ENCODE measurements at places on chromosomes 1 and 21. TPM values are rescaled to one million over a fixed set of nuclear protein-coding genes. Genes with fewer than 3 reads are reported as not detected.

Gene CFHR1
- 0.07 TPM for total RNA-seq

Gene ADGRL4
- total RNA-seq, result 161 TPM

Gene NEK7
- 122 TPM for total RNA-seq

Gene TSACC
- total RNA-seq, result not detected

Gene KCNC4
- total RNA-seq, result 6.8 TPM

Gene GUK1
- 372 TPM for total RNA-seq

Gene APCS
- not detected for total RNA-seq

- DNase-seq, result peak; percentile 48
Observed at GRCh38 chr1:35047188-35047858, 15.6 kb upstream of the ZMYM6 start.

GRCh38 chr21:15031790-15032357, 32.9 kb downstream of the NRIP1 start:
- no peak for DNase-seq

DNA sequence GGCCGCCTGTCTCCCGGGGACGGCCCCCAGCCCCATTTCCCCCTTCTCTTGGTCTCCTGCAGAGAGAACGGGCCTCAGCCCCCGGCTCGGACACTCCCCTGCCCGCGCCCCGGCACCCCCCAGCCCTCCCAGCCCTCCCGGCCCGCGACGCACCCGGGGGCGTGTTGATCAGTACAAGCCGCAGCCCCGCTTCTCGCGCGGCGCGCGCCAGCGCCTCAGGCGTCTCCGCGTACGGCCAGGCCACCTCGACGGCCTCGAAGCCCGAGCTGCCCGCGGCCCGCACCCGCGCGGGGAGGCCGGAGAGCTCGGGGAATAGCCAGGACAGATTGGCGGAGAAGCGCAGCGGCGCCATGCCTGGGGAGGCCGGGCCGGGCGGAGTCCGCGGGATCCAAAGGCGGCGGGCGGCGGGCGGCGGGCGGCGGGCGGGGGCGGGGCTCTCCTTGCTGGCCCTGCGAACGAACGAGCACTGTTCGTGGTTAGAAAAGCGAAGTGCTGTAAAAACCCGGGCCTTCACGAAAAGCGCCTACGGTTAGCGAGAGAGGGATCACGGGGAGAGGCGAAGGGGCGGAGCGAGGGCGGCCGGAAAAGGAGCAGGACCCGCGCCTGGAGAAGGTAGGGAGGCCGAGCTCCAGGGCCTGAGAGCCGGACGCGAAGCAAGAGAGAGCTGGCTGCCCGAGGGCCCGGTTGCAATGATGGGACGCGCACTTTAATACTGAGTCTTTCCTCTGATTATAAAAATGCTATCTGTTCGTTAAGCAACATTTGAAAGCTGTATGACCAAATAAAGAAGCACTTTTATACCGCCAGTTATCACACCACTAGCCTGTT, at the start of gene HYI:
Gene HYI, minus strand, starts transcription at position 490 of the 828 bp plus-strand sequence. Its CDS starts 138 bp downstream, at position 352.
- peak; percentile 61 for DNase-seq

DNA sequence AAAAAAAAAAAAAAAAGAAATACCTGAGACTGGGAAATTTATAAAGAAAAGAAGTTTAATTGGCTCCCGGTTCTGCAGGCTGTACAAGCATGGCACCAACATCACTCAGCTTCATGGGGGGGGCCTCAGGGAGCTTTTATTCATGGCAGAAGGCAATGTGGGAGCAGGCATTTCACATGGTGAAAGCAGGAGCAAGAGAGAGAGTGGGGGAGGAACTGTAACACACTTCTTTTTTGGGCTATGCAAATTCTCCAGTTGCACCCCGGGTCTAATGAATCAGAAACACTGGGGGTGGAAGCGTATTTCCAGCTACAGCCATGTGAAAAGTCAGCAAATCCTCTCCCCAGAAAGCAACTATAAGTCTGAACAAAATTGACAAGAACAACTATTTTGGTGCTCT, 11.8 kb upstream of the SOD1 start:
- no peak for DNase-seq

- no peak for DNase-seq
Observed at GRCh38 chr1:44336668-44337067, 18.4 kb downstream of the ERI3 start.

DNA sequence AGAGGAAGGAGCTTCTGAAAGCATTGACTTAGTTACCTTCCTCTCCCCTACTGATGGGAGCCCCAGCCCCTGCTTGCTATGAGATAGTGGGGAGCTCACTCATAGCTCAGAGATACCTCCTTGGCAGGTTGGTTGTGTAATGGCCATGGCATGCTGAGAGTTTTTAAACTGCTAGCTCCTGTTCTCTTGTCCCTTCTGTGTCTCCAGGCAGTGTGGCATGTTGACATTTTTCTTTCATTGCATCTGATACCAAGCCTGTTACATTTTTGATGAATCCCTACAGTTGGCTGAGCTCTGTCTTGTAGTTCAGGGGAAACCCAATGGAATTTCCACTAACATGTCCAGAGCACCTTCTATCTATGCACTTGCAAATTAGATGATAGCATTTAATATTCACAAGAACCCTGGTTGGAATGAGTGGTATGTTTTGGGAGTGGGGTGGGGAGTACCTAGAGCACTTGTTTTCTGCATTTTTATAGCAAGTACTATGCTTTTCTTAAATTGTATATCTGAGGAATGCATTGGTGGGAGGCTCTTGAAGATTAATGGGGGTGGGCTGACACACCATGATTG, 39.1 kb upstream of the EFCAB14 start:
- DNase-seq, result no peak

DNA sequence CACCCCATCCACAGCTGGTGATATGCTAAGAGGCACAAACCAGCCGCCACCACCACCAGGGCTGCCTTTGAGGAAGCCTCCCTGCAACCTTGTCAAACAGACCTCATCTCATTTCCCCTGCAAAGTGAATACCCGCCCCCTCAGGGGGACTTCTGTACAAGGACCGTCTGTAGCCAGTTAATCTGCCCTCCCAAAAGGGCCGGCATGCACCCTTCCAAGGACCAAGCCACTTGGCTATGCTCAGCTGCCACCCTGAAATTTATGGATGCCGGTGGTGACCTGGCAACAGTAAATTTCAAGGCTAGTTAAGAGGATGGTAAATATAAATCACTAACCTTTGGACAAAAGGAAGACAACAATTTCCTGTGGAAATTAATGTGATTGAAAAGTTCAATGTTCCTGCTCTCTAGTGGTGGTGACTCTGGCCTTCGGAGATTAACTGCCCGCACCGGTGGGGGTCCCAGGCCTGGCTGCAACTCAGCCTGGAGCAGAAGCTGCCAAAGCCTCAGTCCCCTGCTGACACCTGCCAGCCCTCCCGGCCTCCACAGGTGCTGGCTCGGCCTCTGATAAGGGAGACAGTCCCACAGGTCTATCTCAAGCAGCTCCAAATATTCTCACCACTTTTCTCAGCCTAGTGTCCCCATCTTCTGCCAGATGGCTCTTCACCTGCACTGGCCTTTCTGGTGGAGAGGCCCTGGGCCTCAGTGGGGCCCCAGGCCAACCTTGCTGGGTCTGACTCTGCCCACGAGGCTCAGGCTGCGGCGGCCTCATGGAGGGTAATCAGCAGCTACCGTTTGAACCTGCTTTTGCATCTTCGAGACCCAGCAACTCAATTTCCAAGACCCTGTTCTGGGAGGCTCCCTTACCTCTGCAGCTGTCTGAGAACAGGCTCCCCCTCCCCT, 12.2 kb downstream of the TMEM53 start:
- DNase-seq, result no peak

- DNase-seq, result no peak
Observed at GRCh38 chr1:180278596-180279395, 48.7 kb downstream of the LHX4 start.

DNA sequence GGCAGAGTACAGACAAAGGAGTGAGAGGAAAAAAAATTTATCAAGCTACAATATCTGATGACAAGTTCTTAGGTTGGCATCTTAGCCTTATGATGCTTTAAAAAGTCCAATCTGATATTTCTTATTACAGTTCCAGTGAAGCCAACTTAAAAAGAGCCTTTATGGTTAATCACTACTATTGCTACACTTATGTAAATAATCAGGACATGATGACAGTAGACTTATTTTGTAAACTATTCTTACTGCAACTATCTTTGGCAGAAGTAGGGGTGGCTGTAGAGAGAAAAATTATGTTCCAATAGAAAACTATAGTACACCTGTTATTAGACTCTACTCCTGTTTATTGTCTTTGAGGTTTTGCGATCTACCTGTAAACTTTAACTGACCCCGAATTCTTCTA, 25.8 kb upstream of the NUF2 start:
- no peak for DNase-seq

DNA sequence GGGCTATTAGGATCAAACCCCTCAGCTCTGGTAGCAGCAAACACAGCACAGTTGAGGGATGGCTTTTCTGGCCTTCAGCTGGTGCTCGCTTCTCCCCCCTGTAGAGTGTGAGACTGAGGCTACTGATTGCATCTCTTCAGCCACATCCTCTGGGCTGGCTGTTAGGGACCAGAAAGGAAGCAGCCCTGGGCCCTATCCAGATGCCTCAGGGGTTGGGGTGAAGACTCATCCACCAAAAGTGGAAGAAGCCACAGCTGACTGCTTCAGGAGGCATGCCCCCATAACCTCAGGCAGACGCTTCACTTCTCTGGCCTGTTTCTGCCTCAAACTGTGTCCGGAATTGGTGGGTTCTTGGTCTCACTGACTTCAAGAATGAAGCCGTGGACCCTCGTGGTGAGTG, 6.2 kb upstream of the TMEM200B start:
- DNase-seq, result no peak

- DNase-seq, result no peak
Observed at GRCh38 chr1:196415978-196416377, 192.3 kb downstream of the KCNT2 start.

DNA sequence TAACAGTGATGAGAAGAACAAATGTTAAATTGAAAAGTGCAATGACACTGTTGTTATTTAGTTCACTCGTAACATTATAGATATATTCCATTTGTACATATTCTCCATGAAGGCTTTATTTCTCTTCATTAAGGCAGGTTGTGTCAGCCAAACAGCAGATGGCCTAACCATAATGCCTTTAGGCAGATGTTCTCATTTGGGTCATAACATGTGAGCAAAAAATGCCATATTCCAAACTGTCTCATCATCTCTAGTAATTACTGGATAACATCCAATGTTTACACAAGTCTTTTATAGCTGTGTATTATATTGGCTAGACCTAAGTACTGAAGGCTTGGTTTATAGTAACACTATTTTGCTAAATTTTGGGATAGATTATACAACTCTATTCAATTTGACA, 87.2 kb upstream of the CHODL start:
- DNase-seq, result no peak

DNA sequence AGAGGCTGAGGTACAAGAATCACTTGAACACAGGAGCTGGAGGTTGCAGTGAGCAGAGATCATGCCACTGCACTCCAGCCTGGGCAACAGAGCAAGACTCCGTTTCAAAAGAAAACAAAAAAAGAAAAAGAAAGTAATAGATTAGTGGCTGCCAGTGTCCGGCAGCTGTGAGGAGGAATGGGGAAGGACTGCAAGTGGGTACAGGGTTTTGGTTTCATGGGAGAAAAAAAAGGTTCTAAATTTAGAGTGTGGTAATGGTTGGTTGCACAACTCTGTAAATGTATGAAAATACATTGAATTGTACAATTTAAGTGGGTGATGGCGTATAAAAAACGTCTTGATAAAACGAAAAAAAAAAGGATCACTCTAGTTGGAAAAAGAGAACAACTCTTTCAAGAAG, 6.7 kb downstream of the TAF1A start:
- no peak for DNase-seq

DNA sequence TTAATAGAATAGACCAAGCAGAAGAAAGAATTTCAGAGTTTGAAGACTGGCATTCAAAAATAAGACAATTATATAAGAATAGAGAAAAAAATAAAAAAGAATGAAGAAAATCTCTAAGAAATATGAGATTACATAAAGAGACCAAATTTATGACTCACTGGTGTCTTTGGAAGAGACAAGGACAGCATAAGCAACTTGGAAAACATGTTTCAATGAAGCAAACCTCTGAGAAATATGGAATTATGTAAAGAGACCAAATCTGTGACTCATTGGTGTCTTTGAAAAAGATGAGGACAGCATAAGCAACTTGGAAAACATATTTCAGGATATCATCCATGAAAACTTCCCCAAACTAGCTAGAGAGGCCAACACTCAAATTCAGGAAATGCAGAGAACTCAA, 60.4 kb upstream of the LYPLAL1 start:
- DNase-seq, result no peak

DNA sequence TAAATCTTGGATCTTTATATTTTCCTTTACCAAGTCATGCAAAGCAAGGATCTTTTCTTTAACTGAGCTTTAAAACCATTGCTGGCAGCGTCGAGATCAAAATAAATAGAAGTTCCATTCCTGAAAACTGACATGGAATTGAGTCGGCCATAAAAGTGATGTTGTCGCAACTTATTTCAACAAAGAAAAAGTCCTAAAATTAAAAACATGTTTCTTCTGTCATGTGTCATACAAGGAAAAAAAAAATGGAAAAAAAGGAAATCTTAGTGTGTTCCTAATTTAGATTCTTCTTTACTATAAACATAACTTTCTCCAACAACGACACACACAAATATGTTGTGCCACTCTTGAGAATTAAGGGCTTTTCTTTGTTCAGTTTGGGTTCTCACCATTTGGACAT, 34.9 kb downstream of the GREM2 start:
- no peak for DNase-seq

All from pulmonary artery endothelial cell (primary cell).